ENCODE measurements at places on chromosomes 2 and 18.

DNA sequence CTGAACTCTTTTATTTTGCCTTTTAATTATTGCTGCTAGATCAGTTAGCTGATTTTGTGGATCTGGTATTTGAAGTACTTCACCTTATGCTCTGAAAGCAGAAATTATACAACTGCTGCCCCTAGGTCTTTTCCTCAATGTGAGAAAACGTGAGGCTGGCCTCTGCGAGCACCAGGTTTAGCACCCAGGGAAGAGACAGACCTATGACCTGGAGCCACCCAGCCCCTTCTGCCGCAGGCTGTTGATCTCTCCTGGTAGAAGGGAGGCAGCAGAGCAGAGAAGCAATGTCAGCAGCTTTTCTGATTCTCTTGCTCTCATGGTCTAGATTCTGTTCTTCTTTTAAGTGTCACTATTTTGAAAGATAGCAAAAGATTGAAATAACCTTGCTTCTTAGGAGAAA, 19.9 kb downstream of the TRAPPC12 start:
- no peak for DNase-seq

GRCh38 chr2:69046221-69046662, 33.3 kb downstream of the ANTXR1 start:
- no peak for DNase-seq

DNA sequence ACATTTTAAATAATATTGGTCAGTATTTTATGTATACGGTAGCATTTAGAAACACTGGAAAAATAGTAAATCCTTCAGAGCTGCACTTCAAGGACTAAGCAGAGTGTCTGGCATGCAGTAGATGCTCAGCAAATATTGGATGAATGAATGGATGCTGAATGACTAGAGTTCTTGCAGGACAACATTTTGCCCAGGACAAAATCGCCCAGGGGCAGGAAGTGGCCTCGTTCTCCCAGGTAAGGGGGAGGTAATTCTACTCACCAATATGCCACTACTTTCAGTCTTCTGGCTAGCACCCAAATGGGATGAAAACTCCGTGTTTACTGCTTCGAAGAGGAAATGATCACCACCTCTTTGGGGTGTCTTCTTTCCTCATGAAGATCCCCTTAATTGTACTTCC, 4.0 kb upstream of the DGUOK start:
- DNase-seq: no peak

DNA sequence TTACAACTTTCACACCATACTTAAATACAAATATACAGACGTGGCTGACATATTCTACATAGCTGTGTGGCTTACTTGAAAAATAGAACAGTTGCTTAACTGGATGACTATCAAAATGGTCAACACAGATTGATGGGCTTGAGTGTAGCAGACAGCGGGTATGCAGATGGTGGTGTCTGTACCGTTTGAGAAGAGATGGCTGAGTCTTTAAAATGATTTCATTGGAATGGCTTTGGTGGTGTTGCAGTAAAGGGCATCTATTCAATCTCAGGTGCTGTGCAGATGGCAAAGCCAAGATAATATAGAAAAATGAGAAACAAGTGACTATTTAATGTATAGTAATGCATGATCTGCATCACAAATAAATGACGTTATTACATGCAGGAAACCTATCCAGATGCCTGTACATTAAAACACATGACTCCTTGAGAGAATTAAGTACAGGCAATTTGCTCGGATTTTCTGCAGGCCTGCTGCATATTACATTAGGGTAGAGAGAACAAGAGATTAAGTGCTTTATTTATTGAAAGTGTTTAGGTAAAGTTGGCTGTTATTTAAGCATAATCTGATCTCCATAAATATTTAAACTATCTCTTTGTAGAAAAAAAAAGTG, 68.5 kb downstream of the AGPS start:
- no peak for DNase-seq

GRCh38 chr2:172095146-172095904, 7.4 kb downstream of the DLX2 start:
- no peak for DNase-seq

DNA sequence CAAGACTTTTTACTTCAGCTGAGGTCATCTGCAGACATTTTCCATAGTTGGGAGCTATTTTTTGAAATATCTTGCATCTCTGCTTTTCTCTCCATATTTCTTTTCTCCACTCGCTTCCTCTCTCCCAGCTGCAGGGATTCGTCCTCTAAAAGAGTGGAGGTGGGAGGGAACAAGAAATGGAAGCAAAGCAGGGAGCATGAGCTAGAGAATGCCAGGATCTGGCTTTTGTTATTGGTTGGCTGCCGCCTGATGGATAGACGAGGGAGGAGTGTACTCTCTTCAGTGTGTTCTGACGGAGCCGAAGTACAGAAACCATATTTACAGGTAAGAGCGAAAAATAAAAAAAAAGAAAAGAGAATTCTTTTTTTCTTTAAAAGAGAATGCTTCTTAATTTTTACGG, at the start of gene CSRNP3:
Gene CSRNP3 (plus strand): TSS at position 282 of the 400 bp plus-strand sequence. CDS start 125,368 bp downstream, outside the sequence.
- peak; percentile 67 for DNase-seq

GRCh38 chr2:12465631-12466135, 251.1 kb upstream of the TRIB2 start:
- no peak for DNase-seq

GRCh38 chr2:1791685-1792435, 47.5 kb upstream of the PXDN start:
- DNase-seq: no peak

DNA sequence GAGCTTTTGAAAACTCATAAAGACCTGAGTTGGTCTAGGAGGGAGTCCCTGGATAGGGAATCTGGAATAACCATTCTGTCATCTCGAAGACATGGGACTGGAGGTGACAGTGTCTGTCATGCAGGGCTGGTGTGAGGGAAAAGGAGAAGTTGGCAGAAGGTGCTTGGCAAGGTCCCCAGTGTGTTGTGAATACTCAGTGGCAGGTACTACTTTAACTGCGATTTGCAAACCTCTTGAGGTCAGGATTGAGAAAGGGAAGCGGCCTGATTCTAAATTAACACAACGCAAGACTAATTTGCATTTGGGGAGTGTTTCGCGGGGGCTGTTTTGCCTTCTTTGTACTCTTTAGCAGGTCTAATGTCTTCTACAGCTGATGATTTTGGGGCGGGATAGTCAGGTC, 77.0 kb upstream of the TMEM200C start:
- DNase-seq: no peak

DNA sequence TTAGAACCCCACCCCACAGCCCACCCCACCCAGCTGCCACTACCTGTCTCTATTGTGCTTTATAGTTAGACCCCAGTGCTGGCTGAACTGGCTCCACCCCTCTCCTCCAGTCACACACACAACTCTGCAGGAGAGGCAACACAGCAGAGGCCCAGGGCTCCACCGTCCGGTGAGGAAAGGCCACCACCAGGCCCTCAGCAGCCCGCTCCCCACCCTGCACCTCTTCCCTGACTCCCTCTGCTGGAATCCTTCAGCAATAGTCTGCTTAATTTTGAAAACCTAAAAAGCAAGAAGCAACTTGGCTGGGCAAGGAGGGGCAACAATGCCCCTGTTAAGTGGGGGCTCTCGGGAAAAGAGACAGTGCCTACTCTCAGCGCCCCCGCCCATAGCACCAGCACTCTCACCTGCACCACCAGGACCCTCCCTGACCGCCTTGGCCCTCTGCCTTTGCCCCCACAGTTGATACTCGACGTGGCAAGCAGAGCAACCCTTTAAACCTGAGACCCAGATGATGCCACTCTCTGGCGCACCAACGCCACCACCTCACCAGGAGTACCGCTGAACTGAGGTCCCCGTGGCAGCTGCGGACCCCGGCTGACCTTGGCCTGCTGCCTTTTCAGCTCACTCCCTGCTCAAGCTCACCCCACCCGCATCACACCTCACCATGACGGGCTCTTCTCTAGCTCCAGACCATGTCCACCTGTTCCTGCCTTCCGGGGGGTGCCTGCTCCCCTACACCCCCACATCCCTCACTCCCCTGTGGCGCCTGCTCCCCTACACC, 45.7 kb downstream of the NDUFA10 start:
- peak; percentile 37 for DNase-seq

DNA sequence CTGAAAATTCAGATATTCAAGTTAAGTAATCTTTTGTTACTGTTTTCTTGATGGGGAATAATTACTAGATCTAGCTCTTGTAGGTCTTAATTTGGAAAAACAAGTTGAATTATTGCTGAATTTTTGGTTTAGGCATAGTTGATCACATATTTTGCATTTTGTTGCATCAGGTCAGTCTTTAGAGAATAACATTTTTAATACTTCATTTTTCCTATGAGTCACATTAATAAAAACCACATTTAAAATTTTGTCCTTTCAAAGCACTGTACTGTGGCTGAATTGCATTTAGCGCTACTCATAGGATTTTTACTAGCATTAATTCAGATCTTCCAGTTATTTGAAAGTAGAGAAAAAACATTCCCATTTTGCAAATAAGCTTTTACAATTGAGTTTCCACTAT, 23.2 kb downstream of the MAP4K4 start:
- DNase-seq: no peak

DNA sequence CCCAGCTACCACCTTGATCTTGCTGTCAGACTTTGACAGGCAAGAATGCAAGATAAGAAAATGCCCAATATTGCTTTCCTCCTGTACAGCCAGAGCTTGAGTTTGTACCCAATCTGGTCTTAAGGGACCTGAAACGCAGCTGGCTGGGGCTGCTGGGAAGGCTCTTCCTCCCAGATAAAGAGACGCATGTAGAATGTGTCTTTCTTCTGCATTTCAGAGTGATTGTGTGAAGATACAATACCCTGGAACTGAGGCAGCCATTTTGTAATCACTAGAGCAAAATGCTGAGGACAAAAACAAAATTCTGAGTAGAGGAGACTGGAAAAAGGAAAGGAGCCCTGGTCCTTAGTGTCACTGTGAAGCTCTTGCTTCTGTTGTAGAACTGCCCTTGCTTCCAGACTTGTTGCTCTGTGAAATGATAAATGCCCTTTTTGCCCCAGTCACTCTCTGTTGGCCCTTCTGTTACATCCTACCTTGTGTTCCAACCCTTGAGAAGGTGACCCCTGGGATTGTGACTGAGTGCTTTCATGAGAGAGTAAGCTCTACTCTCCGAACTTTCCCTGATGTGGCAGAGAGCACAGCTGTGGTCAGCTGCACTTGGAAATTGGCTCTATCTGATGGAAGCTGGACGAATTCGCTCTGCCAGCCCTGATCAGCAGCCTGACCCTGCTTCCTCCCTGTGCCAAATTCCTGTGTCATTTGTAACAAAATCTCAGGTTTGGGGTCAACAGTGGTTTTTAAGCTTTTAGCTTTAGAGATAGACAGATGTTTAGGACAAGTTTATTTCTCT, 137.4 kb upstream of the RBMS1 start:
- DNase-seq: no peak
